CMK (cell line): ENCODE measurements at places on chromosomes 11 and 22.

DNA sequence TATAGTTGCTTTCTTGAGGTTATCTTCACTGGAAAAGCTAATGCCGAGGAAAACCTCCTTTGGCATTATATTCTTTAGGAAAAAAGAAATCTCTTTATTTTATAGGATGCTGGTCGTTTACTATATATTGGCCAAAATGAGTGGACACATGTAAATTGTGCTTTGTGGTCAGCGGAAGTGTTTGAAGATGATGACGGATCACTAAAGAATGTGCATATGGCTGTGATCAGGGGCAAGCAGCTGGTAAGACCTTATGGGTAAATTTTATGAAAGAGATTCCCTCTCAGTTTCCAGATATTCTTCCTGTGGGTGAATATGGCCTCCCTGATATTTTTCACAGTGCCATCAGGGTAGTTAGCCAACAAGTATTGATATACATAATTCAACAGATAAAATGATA lies 29.4 kb upstream of the TTC36 start:
- DNase-seq, result no peak

GRCh38 chr22:44279069-44279360 lies 33.7 kb downstream of the SHISAL1 start:
- DNase-seq, result no peak

DNA sequence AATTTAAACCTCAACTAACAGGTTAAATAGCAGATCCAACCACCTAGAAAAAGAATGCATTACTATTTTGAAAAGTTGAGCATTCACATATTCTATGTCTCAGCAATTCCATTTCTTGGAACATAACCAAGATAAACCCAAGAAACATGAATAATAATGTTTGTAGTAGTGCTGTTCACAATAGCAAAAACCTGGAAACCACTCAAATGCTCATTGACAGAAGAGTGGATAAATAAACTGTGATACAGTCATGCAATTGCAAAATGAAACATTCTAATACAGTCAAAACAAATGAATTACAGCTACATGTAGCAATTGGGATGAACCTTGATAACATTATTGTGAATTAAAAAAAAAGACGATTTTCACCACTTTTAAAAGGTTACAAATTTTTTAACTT lies 162.8 kb upstream of the TMEM45B start:
- no peak for DNase-seq

- DNase-seq, result no peak
Observed at GRCh38 chr22:42443240-42444076, 11.3 kb upstream of the NFAM1 start.

- DNase-seq, result no peak
Observed at GRCh38 chr11:84358034-84358433, 1071.9 kb upstream of the CCDC90B start.

DNA sequence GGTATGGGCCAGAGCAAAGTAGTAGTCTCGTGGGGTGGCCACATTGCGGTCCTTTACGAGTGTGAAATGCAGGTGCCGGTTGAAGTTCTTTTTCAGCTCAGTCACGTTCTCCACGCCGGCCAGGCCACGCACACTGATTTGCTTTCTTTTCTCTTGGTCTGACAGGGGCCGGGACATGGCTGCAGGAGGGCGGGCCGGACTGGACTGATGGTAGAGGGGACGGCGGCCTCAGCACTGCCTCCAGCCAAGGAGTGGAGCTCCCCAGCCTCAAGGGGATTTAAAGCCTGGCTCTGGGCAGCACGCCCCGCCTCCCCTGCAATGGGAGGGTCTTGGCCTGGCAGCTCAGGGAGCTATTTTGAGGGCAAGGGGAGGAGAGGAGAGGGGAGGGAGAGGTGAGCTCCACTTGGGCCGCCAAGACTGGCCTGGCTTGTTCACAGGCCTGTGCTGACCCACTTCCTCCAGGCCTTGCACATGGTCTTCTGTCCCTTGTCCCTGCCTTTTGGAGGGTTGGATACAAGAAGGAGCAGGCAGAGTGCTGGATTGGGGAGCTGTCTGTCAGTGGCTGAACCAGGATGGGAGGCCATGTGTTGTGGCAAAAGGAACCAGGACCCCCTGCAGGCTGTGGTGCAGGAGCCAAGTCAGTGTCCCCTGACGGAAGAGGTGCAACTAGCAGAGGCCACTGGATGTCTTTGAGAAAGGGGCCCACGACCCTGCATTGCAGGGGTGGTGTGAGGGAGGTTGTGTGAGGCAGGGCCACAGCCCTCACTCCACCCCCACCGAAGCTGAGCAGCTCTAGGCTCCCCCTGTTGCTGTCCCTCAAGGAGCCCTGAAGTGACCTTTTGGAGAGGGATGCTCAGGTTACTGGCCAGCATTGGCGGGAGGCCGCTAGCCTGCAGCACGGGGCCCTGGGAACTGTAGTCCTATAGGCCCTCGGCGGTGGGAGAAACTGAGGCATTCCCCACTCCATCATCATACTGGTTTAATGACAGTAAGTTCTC lies at the start of gene PYGM:
Gene PYGM, minus strand, starts transcription at position 253 of the 998 bp plus-strand sequence. Its CDS starts 76 bp downstream, at position 177.
- DNase-seq, result no peak

DNA sequence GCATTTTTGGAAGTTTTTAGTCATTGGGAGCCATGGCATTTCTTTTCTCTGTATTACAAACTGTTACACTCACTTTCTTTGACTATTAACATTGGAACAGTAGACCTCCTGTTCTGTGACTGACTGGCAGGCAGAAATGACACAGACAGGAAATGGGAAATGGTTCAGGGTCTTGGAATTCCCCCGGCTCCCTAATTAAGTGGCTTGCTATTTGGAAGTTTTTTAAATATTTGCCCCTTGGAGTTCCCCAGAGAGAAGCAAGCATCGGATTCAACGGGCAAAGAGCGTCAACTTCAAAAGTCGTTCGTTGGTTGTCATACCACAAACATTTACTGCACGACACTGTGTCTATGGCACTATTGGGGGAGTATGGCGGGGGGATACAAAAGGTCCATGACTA lies 1.1 kb upstream of the BIRC2 start:
- DNase-seq, result no peak

- DNase-seq, result peak; percentile 29
Observed at GRCh38 chr11:79100093-79100910, 340.5 kb downstream of the TENM4 start.

GRCh38 chr11:22337596-22338485 lies at the start of gene SLC17A6:
Gene SLC17A6, plus strand, starts transcription at chr11:22338381. Its CDS starts 153 bp downstream, at chr11:22338534.
- no peak for DNase-seq

GRCh38 chr22:48096851-48097665 lies 1334.6 kb downstream of the TBC1D22A start:
- no peak for DNase-seq

DNA sequence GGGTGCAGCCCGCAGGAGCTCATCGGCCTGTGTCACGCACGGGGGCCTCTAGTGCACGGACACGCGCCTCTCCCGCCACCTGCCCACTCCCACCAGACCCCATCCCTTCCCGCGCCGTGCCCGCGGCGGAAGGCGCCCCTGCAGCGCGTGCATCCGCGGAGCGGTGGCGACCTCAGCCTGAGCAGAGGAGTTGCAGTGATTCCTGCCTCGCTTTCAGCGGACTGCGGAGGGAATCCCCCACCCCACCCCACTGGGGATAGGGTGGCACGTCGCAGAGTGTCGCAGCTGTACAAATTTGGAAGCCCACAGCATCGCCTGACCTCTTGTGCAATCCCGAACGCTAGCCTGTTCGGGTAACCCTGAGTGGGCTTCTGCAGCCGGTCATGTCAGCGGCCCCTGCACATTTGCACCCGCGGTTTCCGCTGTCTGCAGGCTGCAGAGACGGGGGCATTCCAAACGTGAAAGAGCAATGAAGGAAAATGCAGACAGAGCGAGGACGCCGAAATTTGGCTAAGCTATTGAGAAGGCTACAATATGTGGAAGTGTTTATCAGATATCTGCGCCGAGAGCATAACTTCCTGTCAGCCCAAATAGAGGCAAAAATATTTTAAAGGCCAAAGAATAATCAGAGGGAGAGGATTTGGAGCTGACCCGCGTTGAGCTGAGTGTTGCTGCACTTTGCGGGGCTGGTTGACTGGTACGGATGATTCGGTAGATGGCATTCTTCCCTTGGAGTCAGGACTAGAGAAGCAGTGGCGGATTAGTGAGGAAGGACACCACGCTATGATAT lies 617 bp upstream of the ARHGAP20 start:
- peak; percentile 8 for DNase-seq

GRCh38 chr11:28110821-28111200 lies 2.6 kb downstream of the METTL15 start:
- DNase-seq, result no peak

- no peak for DNase-seq
Observed at GRCh38 chr22:22244316-22245250, at the start of gene VPREB1. Gene VPREB1, plus strand, starts transcription at chr22:22244786. Its CDS starts 28 bp downstream, at chr22:22244814.

DNA sequence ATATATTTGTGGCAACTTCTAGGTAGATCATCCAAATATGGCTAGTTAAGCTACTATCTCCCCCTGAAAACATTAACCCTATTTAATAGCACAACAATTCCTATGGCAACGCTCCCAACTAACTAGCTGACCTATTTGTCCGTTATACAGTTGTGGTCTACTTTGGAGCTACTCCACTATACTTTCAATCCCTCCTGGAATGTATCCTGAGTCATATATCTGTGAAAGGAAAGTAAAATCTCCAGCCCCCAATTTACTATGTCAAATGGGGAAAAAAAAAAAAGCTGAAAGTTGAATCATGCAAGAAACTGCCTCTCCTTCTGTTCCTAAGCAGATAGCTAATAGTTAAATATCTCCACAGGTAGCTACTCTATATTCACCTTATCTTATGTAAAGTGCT lies 128.5 kb downstream of the CD44 start:
- DNase-seq, result no peak

DNA sequence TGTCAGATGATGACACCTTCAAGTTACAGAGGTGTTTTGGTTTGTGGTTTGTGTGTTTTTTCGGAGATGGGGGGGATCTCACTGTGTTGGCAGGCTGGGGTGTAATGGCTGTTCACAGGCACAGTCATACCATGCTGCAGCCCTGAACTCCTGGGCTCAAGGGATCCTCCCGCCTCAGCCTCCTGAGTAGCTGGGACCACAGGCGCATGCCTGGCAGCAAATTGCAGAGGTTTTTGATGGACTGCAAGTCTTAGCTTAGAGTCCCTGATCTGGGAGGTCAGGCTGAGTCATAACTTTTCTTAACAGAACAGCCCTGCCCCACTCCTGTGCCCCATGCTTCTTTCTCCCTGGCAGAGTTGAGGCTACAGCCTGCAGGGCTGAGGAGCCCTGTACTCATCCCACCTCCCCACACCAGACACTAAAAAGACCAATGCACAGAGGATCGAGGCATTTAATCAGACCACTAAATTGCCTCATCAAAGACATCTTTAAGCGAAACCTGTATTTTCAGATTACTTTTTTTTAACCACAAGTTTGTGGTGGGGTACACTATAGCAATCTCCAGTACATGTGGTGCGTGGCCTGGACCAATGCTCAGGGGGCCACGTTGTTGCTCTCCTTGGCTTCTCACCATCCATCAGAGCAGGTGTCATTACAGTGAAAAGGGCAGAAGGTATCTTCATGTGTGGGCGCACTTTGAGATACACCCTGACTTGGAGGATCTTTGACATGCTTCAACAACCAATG lies 17.1 kb upstream of the ADORA2A start:
- DNase-seq, result no peak

- DNase-seq, result no peak
Observed at GRCh38 chr22:19687561-19688300, 26.6 kb upstream of the SEPTIN5 start.

- no peak for DNase-seq
Observed at GRCh38 chr11:104661901-104662300, 236.4 kb downstream of the CASP12 start.

DNA sequence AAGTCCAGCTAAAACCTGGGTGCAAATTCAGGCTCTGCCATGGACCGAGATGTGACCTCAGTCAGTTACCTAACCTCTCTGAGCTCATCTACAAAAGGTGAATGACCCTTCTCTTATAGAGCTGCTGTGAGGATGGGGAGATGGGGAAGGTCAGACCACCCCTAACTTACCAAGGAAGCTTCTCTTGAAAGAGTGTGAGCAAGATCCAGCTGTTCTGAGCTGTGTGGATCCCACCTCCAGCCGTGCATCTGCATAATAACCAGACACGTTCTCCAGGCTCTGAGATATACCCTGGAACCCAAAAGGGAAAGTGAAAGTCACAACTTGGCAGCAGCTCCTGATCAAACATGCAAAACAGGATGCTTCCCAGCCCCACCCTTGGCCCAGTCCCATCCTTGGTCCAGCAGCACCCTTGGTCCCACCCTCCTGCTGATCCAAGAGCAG lies at the start of gene APOL3:
Gene APOL3, minus strand, starts transcription at position 257 of the 444 bp plus-strand sequence. CDS start 11,700 bp downstream, outside the sequence.
- DNase-seq, result no peak

DNA sequence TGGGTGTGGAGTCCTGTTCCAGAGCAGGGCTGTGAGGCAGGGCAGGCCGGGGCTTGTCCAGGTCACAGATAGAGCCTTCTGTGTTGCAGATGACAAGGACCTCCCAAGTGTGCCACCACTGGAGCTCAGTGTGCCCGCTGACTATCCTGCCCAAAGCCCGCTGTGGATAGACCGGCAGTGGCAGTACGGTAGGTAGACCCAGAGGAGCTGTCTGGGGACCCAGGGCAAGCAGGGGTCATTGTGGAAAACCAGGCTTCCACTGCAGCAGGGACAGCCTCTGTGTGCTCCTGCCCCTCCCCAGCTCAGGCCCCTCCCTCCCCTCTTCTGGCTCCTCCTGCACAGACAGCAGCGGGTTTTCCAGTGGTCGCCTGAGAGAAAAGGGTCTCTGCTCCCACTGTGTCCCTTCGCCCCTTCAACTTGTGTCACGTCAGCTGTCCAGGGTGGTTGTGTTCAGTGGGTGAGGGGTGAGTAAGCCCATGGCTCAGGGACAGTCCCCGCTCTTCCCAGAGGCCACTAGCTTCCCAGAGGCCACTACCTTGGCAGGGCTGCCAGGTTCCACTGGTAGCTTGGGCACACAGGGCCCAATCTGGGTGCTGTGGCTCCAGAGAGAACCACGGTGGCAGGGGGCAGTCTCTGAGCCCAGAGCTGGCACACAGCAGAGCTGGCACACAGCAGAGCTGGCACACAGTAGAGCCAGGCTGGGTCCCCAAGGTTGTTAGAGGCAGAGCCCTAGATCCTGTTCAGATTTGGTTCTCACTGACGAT lies 78.4 kb downstream of the MED15 start:
- no peak for DNase-seq

DNA sequence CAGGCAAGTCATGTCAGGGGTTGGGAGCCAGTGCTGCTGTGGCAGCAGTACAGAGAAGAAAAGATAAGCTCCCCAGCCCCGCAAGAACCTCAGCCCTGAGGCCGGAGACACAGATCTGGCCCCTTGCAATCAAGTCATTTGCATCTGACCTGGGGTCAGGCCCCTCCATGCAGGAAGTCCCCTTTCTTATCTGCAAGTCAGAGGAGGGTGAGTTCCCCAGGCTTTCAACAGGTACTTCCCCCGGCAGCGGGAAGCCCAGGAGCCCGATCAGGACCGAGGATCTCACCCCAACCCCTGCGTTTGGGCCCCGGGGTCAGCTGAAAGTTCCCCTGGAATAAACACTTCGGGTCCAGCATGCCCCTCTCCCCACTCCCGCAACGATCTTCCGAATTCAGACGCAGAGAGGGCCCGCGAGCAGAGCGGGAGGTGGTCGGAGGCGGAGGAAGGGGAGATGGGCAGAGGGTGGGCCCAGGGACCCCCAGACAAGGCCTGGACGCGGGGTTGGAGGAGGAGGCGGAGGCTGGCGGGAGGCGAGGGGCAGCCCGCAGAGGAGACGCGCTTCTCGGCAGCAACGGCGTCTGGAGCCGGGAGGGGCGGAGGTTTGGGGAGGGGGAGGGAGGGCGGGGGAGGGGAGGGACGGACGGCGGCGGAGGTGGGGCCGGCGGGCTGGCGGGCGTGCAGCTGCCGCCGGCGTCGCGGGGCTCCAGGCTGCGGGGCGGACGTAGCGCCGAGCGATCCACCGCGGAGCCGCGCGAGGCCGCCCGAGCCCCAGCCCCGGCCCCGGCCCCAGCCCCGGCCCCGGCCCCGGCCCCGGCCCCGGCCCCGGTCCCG lies at the start of gene TSPAN18:
Gene TSPAN18, plus strand, starts transcription at position 680 of the 831 bp plus-strand sequence. CDS start 179,455 bp downstream, outside the sequence.
- DNase-seq, result peak; percentile 85

- DNase-seq, result no peak
Observed at GRCh38 chr11:81444297-81444696, 1289.4 kb downstream of the FAM181B start.
